Ecto neural progenitor cell (in vitro differentiated cells): ENCODE measurements at places on chromosomes 5 and 9.
A peak's percentile ranks its signal among the peaks of the same experiment; 100 is the strongest.

DNA sequence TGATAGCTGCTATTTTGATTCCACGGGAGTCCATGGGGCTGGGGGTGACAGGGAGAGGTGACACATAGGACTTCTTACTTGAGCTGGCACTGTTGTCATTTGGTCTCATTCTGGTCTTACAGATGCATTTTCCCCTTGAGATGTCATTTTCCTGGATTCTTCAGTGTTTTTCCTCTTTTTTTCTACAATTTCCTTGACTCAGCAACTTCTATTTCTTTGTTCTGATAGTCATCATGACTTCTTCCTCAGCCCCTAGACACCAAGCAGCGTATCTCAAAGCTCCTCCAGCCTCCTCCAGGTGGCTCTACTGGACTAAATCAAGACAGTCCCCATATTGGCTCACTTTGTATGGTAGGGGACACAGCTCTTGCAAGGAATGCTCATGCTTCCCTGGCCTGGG lies 16.5 kb downstream of the LVRN start:
- DNase-seq: no peak

GRCh38 chr5:123132316-123132715 lies 43.3 kb downstream of the PRDM6 start:
- DNase-seq: no peak

GRCh38 chr5:14364096-14364495 lies 217.5 kb upstream of the OTULINL start:
- no peak for DNase-seq

DNA sequence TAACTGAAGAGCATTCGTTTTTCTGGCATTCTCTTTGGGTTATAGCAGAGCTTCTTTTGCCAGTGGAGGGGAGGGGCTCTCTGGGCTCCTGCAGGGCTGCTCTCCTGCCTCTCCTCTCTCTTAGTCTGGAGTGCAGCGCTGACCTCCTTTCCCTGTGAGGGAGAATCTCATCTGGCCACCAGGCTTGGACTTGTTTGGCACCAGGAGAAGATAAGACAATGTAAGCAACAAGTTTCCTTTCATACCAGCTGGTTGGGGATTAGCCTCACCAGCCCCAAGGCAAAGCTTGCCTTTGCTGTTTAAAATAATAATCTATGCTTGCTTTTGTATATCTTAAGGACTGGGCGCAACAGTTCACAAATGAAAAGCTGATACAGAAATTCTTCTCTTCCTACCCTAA lies 196.4 kb downstream of the TLE4 start:
- DNase-seq: no peak

- no peak for DNase-seq
Measured at GRCh38 chr5:154351566-154351965, 94.2 kb upstream of the SAP30L start.

DNA sequence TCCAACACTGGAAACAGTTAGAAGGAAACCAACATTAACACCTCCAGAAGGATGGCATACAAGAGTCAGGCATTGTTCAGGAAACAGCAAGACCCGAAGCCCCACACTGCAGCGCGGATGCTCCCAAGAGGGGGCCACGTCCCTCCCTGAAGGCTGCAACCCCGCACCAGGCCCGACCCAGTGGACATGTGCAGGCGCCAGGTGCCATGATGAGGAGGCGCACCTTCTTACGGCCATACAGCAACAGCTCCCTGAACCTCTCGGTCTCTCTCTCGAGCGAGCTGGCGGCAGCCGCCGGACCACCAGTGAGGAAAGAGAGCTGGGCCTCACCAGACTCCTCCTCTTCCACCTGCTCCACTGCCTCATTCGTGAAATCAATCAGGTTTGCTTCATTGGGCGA lies 20.2 kb downstream of the SEC16A start:
- DNase-seq: no peak

DNA sequence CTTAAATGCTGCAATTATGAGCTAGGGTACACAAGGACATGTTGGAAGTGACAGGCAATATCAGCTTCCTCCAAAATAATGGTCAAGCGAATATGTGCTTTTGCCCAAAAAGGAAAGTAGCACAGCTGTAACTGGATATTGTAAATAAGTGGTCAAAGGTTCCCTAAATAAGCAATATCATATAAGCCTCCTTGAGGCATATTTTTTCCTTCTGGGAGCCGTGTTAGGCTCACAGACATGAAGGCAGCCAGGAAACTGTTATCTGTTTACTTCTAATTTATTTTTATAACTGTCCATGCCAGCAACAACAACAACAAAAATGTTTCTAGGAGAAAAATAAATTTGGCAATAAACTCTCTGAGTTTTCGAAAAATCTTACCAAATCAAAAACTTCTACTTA lies 648.3 kb downstream of the PDE4D start:
- DNase-seq: no peak

GRCh38 chr5:72613515-72613914 lies 106.3 kb upstream of the ZNF366 start:
- no peak for DNase-seq

DNA sequence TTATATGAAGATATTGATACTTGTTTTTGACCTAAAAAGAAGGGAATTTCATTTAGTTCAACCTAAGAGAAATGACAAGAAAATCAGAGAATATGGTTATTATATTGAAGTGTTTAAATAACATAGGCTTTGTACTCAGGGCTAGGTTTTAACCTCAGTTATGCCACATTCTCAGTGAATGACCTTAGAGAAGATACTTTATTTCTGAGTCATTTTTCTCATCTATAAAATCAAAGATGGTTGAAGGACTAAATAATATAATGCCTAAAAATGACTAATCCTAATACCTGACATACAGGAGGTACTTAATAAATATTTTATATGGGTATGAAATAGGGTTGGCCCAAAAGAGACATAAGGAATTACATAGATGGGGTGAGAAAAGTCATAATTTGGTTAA lies 32.3 kb downstream of the DIMT1 start:
- DNase-seq: no peak

DNA sequence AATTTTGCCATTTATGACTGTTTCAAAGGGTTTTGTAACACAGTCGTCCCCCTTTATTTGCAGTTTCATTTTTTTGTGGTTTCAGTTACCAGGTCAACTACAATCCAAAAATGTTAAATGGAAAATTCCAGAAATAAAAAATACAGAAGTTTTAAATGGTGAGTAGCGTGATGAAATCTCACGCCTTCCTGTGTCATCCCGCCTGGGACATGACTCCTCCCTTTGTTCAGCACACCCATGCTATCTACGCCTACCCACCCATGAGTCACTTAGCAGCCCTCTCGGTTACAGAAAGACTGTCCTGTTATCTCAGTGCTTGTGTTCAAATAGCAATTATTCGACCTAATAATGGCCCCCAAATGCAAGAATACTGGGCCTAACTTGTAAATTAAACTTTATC lies 765.3 kb upstream of the ADAMTS16 start:
- no peak for DNase-seq

- peak; percentile 60 for DNase-seq
Measured at GRCh38 chr9:127159325-127159801, 36.9 kb upstream of the ANGPTL2 start.

GRCh38 chr9:98410185-98410697 lies 154.8 kb upstream of the TBC1D2 start:
- DNase-seq: peak; percentile 62

DNA sequence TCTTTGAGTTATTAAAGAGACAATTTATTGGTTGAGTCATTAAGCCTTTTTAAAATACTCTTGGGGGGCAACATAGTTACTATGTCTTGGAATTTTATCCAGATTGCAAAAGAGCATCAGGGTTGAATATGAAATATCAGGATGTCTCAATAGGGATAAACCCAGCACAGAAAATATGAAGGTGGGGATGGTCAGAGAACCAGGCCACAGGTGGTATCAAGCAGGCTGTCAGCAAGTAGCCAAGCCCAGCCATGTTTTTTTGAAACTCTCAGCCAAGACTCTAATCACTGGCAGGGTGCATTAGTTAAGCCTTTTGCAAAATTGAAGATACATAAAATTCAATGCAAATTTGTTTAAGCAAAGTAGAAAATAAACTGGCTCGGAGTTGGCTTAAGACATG lies 468.9 kb downstream of the DTWD2 start:
- no peak for DNase-seq

- DNase-seq: no peak
Measured at GRCh38 chr5:87311405-87312279, 44.0 kb downstream of the RASA1 start.

DNA sequence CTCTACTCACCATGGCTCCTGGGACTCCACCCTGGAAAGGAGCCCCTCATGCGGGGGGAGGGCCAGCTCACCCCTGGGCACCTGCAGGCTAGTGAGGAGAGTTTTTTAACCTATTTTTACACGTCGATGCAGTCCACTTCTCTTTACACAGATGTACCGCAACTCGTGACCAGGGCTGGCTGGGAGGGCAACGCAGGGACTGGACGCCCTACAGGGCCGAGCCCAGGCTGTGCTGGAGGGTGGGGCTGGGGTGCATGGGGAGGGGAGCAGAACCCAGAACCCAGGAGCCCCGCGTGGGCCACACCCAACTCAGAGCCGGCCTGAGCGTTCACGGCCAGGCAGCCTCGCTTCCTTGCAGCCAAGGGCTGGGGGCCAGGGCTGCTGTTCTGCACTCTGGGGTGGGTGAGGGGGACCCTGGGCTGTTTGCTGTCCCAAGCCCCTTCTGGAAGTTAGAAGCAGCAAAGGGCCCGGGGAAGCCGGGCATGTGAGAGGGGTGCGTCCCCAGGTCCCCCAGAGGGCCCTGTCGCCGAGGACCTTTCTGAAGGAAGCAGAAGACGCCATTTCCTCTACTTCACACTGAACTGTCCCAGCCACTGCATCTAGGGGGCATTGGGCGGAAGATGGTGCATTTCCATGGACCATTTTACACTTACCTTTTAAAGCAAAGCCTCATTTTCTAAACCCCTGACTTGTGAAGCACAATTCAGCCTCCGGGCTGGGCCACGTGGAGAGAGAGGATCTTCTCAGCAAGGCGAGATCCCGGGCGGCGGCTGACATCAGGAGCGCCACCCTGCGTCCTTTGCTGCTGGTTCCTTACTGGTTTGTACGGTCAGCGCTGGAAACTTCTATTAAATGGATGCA lies 90.5 kb downstream of the KCNT1 start:
- DNase-seq: no peak

GRCh38 chr5:147017621-147018020 lies 139.1 kb upstream of the PPP2R2B start:
- DNase-seq: no peak

DNA sequence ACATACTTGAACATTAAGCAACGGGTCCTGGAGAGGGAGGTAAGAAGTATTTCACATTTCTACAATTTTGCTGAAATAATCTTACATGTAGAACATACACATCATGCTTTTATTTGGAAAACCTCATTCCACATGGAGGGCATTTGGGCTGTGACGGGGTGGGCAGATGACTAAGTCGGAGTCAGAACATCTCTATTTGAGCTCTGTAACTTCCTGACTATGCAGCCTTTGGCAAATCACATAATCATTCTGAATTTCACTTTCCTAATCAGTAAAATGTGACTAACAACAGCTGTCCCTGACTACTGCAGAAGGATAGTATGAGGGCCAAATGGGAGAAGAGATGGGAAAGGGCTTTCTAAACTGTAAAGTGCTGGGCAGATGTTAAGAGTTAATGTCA lies 17.1 kb upstream of the IL6ST start:
- no peak for DNase-seq

DNA sequence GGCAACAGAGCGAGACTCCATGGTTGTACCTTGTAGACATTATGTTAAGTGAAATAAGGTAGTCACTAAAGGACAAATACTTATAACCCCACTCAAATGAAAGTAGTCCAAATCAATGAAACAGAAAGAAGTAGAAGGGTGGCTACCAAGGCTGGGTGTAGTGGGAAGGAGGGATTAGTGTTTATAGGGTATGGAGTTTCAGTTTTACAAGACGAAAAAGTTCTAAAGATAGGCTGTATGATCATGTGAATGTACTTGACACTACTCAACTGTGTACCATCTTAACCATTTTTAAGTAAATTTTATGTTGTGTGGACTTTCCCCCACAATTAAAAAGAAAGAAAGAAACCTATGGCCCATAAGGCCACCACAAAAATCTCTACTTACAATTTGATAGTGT lies 32.2 kb downstream of the ALDH7A1 start:
- DNase-seq: no peak

GRCh38 chr9:35470894-35471293 lies 19.0 kb upstream of the RUSC2 start:
- no peak for DNase-seq

DNA sequence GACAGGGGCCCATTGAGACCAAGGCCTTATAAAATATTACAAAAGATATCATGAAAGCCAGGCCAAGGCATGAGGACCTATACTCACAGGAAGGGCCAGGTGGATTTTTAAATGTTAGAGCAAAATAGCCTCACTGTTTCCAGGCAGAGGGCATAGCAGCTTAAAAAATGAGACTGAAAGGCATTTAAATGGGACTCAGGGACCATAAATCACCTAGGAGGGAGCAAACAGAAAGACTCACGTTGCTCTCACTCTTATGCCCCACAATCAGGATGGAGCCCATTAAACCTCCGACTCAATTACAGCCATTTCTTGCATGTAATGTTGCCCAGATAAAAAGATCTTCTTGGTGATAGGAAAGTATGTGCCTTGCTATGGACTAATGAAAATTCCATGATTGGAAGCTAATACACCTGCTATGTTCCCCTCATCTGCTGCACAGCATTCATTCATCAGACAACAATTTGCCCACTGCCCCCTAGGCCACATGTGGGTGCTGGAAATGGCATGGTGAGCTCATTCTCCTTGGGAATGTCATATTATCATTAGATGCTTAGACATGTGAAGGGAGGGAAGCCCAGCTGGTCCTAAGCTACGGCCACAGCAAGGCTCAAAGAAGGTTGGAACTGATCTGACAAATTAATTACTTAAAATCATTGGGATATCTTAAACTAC lies 128.6 kb upstream of the GRIA1 start:
- DNase-seq: no peak

DNA sequence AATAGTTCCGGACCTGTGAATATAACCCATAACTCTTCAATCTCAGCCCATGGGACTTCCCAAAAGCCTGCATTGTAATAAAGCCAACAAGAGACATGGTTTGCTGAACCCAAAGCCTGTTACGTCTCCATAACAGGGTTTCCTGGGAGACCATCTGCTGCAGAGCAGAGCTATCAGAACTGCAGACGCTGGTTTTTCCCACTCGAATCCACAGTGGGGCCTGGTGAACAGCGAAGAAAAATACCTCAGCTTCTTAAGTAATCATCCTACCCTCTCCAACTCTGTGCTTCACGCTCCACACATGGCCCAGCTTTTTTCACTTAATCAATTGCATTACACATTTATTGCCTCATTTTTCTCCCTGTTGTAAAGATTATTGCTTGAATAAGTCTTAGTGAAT lies 409.5 kb upstream of the GRIA1 start:
- DNase-seq: no peak

GRCh38 chr9:95491543-95492320 lies 25.0 kb downstream of the PTCH1 start:
- no peak for DNase-seq

GRCh38 chr5:73770172-73771025 lies 144.4 kb downstream of the ARHGEF28 start:
- no peak for DNase-seq

- no peak for DNase-seq
Measured at GRCh38 chr5:170640731-170641588, 137.1 kb downstream of the KCNIP1 start.
